ENCODE measurements at places on chromosomes 3 and 15.

- DNase-seq: no peak
Measured at GRCh38 chr15:68885070-68885469, 45.3 kb upstream of the SPESP1 start.

GRCh38 chr3:152595975-152596821, 238.7 kb upstream of the P2RY1 start:
- DNase-seq: no peak

- DNase-seq: no peak
Measured at GRCh38 chr3:70608434-70608833, 296.0 kb upstream of the MDFIC2 start.

DNA sequence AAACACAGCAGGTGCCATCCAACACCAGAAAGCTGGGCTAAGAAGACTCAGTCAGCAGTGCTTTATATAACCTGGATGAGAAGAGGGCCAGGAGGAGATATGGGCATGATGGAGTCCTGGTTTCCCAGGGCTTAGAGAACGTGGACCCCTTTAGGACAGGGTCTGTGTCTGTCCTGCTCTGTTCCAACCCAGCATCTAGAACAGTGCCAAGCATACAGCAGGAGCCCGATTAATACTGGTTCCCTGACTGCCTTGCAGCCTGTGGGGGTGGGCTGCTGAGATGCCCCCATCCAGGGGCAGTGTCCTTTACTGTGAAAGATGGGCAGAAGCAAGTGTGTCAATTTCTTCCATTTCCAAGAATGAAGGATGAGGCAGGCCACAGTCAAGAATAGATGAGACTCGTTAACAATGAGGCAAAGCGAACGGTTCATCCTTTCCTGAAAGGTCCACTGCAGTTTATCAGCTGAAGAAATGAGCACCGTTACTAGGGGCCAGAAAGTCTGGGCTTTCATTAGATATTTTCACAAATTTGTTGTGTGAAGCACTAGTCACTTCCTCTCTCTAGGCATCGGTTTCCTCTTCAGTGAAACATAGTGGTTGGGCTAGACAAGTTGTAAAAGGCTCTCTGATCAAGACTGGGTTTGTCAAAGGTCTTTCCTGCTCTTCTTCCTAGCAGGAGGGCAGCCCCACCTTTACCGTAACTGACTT, 72.0 kb upstream of the HERC1 start:
- DNase-seq: peak; percentile 46

GRCh38 chr3:115248274-115248673, 101.2 kb upstream of the ZBTB20 start:
- no peak for DNase-seq

DNA sequence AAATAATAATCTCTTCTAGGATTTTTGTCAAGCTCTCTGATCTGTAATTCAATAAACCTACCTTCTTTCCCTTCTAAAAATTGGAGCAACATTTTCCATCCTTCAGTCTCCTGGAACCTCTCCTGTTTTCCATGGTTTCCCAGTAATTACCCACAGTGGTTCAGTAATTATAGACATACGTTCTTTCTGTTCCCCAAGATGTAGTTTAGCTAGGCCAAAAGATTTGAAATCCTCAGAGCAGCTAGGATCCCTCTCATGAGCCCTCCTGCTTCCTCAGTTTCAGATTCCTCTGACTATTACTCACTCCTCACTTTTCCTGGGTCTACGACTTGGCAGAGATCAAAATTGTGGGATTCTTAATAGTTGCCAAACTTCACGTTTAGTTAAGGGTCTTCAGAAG, 76.9 kb upstream of the IGSF10 start:
- DNase-seq: no peak

GRCh38 chr3:194689493-194689944, 3.8 kb downstream of the FAM43A start:
- no peak for DNase-seq

GRCh38 chr15:48963524-48964113, at the start of gene SHC4:
TSS of gene SHC4 (minus strand) at chr15:48963919. CDS start at chr15:48963015, 904 bp downstream.
- DNase-seq: peak; percentile 41

DNA sequence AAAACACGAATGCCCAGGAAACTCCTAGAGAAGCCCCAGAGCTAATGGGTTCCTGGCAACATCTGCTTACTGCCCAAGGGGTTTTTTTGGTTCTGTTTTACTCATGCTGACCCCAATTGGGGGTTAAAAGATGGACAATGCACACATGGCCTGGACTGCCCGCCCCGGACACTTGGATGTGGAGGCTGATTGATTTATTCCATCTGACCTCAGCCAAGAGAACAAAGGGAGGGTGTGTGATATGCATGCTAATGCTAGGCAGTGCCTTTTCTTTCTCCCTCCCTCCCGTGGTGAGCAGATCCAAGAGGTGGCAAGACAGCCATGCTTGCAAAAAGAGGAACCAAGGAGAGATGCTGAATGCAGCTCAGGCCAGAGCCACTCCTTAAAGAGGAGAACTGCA, 3.3 kb upstream of the LRTM1 start:
- DNase-seq: no peak

Data from CD4-positive, alpha-beta T cell treated with Interleukin-10 for 1 hour (primary cell).